ENCODE measurements at places on chromosomes 1 and 21.
A peak's percentile ranks its signal among the peaks of the same experiment; 100 is the strongest.

DNA sequence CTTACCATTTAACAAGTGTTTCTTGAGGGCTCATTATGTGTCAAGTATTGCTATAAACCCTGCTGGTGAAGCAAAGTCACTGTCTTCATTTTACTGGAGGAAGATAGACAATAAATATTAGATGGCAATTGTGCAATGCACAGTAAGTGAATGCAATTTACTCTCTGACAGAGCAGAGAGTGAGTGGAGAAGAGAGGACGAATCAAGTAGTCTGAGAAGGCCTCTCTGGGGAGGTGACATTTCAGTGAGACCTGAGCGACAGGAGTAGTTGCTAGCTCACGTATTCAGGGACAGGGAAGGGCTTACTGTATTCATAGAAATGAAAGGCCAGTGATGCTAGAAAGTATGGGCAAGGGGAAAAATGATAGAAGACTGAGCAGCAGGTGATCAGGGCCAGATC, 1.2 kb upstream of the NMNAT2 start:
- DNase-seq: no peak

GRCh38 chr21:28239340-28239739, 753.3 kb downstream of the LTN1 start:
- no peak for DNase-seq

- DNase-seq: no peak
Measured at GRCh38 chr1:209597499-209597898, 14.0 kb downstream of the CAMK1G start.

GRCh38 chr1:162599451-162599850, 32.8 kb upstream of the DDR2 start:
- no peak for DNase-seq

DNA sequence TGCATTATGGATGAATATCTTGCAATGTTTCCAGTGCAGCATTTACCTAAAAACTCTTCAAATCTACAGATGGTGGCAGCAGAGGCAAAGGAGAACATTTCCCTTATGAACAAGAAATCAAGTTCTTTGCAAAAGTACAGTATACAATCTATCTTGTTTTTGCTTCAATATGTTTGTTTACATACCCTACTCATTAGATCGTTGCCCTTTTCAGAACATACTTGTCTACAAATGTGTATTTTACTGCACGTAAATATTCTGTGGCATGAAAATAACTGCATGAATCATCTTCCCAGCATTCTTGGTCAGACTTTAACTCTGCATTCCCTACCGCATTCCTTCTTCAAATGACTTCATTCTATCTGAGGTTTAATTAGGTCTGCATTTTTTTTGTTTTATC, 212.7 kb downstream of the ZP4 start:
- DNase-seq: no peak

DNA sequence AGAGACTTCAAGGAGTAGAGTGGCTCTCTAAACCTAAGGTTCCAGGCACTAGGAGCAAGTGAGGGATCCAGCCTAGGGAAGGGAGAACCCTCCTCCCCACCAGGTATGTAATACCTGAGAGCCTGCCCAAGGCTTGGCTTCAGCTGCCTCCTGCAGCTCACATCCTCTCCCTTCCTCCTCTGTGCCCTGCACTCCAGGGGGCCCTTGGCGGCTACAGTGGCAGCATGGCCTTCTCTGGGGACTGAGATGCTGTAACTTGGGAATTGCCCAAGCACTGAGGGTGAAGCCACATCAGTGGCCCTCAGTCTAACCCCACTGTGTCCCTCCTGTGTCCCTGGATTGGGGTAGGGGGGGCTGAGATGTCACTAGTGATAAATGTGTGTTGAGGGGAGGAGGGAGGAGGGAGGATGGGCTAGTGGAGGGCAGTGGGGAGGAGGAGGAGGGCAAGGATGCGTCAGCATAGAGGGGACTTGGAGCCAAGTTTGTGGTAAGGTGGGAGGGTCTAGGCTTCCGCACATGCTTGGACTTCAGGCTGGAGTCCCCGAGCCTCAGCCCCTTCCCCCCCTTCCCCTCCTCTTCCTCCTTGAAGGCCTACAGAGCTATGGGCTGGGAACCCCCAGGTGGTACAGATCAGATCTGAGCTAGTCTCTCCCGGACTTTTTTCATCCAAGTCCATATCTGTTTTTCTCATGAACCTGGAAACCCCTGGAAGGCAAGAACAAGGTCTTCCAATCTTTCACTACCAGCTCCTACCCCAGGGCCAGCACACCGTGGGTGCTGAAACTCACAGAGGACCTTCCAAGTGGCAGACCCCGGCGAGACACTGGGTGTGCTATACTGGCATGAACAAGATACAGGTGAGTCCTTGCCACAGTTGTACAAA, 17.5 kb downstream of the COL9A2 start:
- DNase-seq: no peak

DNA sequence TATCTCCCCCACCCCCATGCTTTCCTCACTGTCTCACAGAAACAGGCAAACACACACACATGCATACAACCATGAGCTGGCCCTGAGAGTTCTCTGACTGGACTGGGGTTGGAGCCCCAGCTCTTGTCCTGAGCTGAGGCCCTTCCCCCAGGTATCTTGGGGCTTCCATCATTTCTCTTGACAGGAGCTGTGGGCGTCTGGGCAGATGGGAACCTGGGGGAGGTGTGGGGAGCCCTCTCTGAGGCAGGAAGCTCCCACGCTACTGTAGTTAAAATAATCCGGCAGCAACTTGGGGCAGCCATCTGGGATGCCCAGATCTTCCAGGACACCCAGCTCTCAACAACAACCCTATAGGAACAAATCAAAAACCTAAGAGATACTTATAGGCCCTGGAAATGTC, 2.7 kb upstream of the KIF21B start:
- no peak for DNase-seq

DNA sequence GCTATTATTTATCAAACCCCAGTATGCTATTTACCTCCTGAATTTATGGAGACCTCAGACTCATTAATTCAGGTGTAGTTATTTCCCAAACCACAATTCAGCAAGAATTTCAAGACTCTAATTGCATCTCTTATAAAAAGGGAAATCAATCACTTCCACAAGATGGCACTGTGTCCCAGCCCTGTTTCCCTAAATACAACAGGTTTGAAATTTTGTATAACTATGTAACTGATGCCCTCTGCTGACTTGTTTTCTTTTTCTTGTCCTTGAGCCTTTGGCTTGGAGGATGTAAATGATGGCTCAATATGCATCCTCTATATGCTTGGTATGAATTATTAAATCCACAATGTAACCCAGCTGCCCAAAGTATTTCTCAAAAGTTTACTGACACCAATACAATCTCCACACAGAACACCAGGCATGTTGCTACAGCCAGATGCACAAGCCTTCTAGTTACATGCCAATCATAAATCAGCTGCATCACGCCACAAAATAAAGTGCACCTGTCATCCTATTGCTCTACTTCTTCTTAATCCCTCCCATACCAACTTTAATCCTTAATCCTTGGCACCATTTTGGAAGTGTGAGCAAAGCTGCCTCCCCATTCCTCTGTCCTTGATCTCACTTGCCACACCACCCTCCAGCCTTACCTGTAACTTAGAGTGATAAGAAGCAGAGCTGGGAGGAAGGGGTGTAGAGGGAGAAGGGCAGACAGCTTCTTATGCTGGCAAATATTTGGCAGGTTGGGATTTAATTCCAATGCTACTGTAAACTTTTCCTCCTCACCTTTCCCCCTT, 9.0 kb downstream of the C1orf105 start:
- peak; percentile 64 for DNase-seq

DNA sequence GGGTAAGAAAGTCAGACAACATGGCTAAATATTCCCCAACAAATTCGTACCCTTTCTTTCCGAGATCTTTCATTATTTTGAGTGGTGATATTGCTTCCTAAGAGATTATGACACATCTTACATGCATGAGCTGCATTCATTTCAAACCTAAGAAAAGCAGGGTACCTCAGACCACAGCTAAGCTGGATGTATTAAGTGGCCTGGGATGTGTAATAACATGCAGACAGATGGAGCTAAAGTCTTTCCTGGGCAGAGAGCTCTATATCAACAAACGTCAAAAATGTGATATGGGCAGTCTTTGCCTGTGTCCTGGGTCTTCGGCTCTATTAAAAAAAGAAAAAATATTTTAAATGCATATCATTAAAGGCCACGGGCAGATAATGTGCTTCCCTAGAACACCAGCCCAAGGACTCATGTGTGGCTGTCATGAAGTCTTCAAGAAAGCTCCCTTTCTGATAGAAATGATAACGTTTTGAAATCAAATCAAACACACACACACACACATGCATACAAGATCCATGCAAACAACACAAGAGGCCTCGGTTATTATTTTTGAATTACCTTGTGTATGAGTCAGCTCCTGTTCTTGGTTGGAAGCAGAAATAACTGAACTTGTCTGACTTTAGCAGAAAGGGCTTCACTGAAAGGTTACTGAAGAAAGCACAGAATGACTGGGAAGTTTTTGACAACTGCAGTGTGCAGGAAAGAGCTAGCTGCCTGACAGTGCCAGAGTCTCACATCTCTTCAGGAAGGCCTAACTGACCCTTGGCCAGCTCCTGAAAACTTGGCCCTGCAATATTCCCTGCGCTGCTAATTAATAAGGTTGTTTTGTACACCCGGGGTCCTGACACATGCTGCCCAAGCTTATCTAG, 231.2 kb downstream of the DSCAM start:
- no peak for DNase-seq

- no peak for DNase-seq
Measured at GRCh38 chr1:240109130-240109529, 17.4 kb downstream of the FMN2 start.

GRCh38 chr1:93625582-93626327, 55.9 kb downstream of the BCAR3 start:
- DNase-seq: no peak

DNA sequence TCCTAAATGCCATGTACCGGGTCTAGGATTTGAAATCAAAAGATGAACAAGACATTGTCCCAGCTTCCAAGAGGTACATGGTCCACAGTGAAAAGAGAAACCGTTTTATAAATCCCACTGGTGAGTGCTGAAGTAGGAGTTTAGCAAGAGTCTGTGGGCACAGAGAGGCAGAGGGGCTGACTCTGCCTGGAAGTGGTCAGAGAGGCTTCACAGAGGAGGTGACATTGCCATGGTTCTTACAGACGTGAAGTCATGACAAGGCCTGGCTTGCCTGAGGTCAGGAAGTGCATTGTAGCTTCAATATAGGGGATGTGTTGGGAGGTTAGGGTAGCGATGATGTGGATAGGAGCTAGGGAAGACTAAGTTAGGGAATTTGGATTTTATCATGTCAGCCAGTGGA, 28.4 kb downstream of the MAPKAPK2 start:
- no peak for DNase-seq

- no peak for DNase-seq
Measured at GRCh38 chr1:205766038-205766437, 9.2 kb downstream of the RAB29 start.

- DNase-seq: no peak
Measured at GRCh38 chr1:202016811-202017748, 6.7 kb downstream of the ELF3 start.

DNA sequence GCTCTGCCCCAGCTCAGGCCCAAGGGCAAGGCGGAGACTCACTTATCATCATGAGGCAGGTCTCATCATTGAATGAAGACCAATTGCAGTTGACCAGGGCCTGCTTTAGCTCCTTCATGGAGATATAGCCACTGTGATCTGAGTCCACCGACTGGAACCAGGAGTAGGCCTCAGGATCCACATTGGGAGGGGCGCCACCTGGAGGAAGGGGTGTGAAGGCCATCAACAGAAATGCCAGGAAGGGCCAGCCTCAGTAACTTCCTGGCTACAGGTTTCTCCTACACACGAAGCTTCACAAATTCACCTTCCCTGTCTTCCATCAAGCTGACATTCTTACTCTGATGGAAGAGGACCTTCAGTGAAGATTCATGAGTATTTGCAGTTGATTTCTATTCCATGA, 11.6 kb downstream of the PEF1 start:
- DNase-seq: no peak

- DNase-seq: no peak
Measured at GRCh38 chr1:54600947-54601721, 22.2 kb downstream of the FAM151A start.
